ENCODE measurements at places on chromosomes 12 and 14.

DNA sequence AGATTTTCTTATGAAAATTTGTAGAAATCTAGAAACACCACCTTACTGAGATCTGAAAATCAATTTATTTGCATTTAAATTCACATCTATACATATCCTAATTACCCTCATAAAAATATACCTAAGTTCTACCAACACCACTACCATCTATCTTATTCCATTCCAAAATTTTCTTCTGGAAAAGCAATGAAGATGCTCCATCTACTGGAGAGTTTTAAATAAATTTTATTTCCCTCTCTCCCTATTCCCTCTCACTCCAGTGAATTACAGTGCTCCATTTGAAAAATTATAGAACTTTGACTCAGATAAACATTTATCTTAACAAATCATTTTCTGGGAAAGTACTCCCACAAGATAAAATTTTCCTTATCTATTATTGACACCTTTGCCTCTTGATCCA lies 2.3 kb upstream of the C14orf39 start:
- DNase-seq: no peak

DNA sequence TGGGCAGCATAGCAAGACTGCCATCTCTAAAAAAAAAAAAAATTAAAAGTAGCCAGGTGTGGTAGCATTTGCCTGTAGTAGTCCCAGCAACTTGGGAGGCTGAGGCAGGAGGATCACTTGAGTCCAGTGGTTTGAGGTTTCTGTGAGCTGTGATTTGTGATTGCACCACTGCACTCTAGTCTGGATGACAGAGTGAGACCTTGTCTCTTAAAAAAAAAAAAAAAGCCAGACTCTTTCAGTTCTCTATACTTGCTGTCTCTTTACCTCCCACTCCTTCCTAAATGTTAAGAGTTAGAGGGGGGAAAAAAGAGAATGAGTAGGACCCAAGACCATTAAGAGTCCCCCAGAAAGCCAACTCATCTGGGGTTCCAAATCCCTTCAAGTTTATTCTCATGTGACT lies 17.8 kb downstream of the EIF2S1 start:
- DNase-seq: no peak

- DNase-seq: no peak
These were observed 20.4 kb upstream of the BEGAIN start for GRCh38 chr14:100607611-100607956.

- peak; percentile 89 for DNase-seq
These were observed 383.8 kb downstream of the PCNX1 start for GRCh38 chr14:71290960-71291466.

- peak; percentile 68 for DNase-seq
These were observed 365.6 kb downstream of the DPF3 start for GRCh38 chr14:72528059-72528862.

DNA sequence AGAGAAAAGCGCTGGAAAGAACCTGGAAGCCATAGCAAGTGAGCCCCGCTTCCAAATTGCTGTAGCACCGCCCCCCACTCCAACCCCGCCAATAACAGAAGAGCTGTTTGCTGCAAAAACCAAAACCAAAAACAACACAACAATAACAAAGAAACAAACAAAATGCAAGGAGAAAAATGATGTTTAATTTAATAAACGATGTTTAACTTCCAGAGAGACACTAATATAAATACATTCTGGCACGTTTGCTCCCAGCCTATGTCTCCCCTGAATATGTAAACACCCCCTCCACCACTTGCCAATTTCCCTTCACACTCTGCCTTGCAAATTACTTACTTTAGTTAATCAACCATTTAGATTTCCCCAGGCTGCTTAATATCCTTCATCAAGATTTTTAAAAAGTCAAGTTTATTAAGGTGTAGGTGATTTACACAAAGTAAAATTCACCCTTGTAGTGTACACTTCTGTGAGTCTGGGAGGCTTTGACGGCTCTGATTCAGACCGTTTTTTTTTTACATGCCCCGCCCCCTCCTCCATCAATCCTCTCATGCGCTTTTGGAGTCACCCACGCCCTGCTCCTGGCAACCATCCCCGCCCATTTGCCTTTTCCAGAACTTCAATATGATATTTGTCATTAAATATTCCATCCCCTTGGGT lies 482 bp upstream of the IFI27L2 start:
- peak; percentile 77 for DNase-seq

DNA sequence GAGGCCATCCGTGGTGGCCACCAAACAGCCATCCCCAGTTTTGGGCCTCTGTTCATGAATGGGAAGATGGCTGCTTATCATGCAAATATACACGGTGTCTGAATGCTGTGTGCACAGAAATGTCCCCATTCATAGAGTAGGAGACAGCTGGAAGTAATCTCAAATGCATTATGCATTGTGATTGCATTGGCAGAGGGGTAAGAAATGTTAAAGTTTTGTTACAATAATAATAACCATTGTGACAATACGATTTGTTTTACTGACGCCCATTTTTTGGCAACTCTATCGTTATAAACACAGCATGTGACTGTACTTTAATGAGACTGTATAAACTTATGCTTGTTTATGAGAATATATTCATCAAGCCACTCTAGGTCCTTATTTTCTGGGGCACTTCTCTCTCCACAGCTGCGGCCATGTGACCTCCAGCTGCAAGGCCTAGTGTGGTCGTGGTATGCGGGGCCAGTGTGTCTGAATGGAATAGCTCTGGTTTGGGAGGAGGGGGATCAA lies 474.3 kb downstream of the VRK1 start:
- no peak for DNase-seq

DNA sequence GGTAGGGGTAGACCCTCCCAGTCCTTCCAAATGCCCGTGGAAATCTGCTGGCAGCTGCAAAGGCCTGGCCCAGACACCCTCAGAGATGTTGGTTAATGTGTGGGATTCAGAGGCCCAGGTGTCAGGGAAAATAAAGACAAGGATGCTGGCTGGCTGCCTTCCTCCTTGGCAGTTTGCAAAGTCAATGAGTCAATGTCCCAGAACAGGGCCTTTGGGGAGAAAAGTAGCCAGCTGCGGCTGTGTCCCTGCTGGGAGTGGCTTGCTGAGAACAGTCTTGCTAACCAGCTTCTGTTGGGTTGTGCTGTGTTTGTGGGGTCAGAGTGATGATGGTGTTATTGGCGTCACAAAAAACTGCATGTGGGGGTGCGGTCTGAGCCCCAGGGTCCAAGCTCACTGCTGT lies 29.2 kb downstream of the GLRX5 start:
- DNase-seq: peak; percentile 58

- DNase-seq: no peak
These were observed 148.7 kb downstream of the BCL11B start for GRCh38 chr14:99123208-99123870.

DNA sequence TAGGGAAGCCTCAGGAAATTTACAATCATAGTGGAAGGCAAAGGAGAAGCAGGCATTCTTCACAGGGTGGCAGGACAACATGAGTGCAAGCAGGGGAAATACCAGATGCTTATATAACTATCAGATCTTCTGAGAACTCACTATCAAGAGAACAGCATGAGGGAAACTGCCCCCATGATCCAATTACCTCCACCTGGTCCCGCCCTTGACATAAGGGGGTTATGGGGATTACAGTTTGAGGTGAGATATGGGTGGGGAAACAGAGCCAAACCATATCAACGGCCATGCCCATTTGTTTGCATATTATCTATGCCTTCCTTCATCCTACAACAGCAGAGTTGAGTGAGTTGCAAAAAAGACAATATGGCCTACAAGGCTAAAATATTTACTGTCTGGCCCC lies 140.2 kb upstream of the CCDC196 start:
- no peak for DNase-seq

DNA sequence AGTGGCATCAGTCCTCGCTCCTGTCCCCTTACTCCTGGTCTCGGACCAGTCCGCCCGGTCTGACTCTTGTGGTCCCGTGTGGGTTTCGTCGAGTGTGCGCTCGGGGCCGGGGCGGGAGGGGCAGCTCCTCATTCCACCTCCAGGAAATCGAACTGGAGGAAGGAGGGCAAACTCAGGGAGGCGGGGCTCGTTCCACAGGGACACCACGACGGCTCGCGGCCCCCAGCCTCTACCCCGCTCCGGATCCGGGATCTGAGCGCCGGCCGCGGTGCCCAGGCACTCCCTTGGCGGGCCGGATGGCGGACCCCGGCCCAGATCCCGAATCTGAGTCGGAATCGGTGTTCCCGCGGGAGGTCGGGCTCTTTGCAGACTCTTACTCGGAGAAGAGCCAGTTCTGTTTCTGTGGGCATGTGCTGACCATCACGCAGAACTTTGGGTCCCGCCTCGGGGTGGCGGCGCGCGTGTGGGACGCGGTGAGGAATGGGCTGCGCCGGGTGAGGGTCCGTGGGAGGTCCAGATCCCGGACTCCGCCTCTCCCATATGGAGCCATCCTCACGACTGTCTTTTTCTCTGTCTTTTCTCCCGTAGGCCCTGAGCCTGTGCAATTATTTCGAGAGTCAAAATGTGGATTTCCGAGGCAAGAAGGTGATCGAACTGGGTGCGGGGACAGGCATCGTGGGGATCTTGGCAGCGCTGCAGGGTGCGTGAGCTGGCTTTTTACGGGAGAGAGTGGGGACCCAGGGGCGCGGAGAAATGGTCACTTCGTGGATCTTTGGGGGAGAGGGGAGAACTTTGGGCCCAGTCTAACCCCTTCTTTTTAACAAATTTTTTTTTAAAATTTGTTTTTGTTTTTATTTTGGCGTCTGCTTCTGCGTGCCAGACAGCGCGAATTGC lies at the start of gene EEF1AKMT3:
Gene EEF1AKMT3 (plus strand): TSS at position 186 of the 894 bp plus-strand sequence. CDS start 111 bp downstream, at position 297.
- peak; percentile 79 for DNase-seq

DNA sequence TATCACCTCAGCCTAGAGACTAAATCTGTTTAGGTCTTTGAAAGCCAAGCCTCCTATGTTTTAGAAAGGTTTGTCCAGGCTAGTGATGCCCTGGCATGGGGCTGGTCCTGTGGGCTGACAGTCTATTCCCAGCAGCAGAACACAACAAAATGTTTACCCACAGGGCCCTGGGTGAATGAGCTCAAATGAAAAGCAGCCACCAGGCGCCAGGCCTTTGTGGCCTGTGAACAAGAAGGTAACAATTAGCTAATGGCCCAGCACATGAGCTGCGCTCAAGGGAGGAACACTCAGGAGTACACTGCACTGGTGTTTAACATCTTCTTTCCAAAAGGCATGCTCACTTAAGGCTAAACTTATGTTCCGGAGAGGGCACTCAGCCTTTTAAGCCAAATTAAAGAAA lies 202.2 kb downstream of the MON2 start:
- no peak for DNase-seq

GRCh38 chr12:12230275-12230674 lies 36.6 kb downstream of the LRP6 start:
- DNase-seq: no peak

- peak; percentile 88 for DNase-seq
These were observed 1.8 kb upstream of the LRFN5 start for GRCh38 chr14:41604721-41605531.

- DNase-seq: no peak
These were observed 61.5 kb downstream of the IQSEC3 start for GRCh38 chr12:128079-128478.

DNA sequence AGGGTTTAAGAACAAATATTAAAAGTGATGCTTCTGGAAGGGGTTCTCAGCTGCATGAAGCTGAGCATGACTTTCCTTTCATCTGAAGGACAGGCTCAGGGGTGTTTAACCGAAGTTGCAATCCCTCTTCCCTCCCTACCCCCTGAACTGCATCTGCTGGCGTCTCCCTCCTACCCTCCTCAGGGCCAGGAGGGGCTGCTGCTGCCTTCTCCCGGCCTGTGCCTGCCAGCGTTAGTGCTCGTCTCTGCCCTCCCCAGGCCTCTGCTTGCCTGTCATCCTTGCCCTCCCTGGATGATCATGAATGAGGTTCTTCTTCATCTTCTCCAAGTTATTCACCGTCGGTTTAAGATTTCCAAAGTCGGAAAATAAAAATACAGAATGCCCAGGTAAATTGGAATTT lies 12.2 kb downstream of the SMOC1 start:
- no peak for DNase-seq

DNA sequence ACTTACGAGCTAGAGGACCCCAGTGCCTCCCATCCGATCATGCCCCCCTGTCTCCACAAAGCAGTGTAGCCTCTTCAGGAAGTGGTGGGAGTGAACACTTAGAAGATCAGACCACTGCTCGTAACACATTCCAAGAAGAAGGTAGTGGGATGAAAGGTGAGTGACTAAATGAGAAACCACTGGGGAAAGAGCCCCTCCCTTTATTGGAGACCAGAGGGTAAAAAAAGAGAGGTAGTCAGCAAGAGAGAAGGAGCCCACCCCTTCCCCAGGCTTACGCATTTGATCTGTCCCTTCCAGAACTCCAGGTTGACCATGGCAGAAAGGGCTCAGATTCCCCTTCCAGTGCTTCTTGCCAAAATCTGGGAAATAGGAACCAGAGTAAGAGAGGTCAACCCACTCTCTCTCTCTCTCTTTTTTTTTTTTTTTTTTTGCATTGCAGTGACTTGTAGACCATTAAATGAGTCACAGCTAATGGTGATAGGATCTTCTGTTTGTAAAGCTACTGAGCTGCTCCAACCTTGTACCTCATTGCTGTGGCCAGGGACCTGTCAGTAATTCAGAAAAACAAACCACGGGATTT lies 165.4 kb downstream of the GCH1 start:
- DNase-seq: peak; percentile 73

- no peak for DNase-seq
These were observed 11.7 kb upstream of the NFKBIA start for GRCh38 chr14:35416108-35416750.

DNA sequence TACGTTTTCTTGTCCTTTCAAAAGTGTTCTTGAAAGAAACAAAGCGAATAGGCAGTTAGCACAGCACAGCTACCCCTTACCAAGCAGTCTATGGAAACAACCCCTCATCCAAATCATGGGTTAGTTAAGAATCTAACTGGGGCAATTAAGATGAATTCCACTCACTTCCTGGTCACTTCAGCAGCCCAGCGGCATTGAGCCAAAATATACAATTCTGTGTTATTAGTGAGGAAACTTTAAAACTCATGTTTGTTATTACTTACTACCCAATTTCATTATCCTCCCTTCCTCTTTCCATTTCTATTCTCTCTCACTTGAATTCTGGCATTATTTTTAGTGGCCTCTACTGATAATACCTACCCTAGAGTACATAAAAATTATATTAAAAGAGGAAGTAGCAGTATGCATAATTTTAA lies 121.4 kb downstream of the PPHLN1 start:
- no peak for DNase-seq

Data from GM23248 (cell line).